ENCODE measurements at places on chromosomes 7 and 10.
A peak's percentile ranks its signal among the peaks of the same experiment; 100 is the strongest.

DNA sequence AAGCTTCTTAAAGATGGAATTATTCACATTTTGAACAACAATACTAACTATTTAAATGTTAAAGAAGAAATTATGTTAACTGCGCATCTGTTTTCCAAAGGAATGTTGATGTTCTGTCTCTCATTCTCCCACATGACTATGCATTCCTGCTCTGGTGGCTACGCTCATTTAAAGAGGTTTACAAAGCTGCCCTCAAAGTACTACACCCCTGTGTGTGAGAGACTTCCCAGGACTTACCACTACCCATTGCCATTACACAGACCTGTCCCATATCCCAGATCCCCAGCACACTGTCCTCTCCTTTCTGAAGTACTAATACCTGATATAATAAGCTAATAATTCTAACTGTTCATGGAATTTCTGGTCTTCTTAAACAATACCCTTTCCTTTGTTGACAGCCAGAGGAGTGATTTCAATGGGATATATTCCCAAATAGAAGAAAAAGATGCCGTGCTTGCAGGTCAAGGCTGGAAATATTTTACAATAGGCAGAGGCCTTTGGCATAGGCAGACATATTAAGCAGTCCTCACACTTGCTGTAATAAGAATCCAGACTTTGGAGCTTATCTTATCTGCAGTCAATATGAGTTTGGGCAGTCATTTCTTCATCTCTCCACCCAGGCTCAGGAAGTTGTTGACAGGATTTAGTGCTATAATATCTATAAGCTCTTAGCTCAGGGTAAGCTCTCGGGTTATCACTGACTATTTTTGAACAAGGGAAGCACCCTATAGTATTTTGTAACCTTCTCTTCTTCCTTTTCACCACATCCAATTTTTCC, 12.2 kb downstream of the LIPF start:
- DNase-seq = peak; percentile 18

DNA sequence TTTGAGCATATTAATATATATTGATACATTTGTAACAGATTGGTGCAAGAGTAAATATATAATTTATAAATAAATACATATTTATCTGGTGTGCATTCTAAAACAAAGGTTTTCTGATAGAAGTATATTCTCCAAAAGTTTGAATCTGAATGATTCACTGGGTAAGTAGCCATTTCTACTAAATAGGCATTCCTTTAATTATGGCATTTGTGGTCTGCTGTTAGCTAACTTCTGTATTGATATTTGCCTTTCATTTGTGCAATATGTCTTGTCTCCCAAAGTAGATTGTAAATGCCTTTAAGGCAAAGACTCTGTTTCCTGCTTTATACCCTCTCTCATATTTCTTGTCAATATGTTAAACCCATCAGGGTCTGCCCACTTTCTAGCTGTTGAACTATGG, 11.1 kb upstream of the ARID5B start:
- no peak for DNase-seq

DNA sequence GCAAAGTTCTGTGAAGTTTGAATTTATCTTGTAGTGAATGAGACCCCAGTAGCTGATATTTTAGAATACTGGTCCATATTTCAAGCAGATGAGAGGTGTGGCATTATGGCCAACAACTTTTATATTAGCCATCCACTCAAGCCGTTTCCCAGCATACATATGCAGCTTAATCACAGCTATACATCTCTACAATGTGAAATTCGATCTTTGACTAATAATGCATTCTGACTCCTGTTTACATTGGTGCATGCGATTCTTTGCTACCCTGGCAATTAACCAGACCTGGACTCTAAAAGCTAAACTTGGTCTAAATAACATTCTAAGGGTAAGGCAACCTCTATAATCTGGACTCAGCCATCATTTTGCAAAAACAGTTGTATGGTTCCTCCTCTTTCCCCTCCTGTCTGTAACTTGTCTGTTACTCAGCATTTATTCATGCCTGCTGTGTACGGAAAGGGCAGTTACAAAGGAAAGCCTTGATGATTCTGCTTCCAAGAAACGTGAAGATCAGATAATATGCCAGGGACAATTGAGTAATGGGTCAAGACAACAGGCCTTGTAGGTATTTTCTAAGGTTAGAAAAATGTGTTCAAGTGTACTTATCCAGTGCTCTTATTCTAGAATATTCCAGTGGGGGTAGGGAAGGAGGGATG, 50.6 kb downstream of the PNLIPRP2 start:
- DNase-seq = no peak

DNA sequence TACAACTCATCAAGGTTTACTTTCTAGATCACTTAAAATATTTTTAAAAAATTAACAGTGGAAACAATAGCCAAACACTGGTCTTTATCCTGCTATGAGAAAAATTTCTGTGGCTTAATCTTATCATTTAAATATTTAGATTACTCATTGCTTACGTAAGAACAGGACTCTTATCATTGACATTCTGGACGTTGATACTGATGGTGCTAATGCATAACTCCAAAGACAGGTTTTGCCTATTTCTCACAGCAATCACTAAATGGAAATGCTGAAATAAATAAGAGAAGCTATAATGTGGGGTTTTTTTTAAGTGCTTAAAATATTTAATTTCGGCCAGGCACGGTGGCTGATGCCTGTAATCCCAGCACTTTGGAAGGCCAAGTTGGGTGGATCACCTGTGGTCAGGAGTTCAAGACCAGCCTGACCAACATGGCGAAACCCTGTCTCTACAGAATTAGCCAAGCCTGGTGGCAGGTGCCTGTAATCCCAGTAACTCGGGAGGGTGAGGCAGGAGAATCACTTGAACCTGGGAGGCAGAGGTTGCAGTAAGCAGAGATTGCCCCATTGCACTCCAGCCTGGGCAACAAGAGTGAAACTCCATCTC, 195.0 kb downstream of the HGF start:
- DNase-seq = no peak

- DNase-seq = no peak
These were observed 6.3 kb upstream of the CSGALNACT2 start for GRCh38 chr10:43131906-43132305.

DNA sequence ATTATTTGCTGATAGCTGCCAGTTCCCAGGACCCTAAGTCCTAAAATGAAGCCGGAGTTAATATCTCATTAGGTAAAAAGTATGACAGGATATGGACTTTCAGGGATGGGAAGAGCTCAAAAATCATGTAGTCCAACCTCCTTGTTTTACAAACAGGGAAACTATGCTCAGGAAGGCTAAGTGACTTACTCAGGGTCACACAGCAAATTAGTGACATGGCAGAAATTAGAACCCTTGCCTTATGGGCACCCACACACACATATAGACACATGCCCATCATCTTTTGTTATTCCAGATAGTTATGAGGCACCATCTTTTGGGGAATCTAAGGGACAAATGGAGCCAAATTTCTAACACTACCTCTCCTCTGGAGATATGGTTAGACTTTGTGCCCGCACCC, 91.2 kb upstream of the ARID5B start:
- DNase-seq = no peak

GRCh38 chr10:110842326-110842904, 29.3 kb upstream of the PDCD4 start:
- no peak for DNase-seq

DNA sequence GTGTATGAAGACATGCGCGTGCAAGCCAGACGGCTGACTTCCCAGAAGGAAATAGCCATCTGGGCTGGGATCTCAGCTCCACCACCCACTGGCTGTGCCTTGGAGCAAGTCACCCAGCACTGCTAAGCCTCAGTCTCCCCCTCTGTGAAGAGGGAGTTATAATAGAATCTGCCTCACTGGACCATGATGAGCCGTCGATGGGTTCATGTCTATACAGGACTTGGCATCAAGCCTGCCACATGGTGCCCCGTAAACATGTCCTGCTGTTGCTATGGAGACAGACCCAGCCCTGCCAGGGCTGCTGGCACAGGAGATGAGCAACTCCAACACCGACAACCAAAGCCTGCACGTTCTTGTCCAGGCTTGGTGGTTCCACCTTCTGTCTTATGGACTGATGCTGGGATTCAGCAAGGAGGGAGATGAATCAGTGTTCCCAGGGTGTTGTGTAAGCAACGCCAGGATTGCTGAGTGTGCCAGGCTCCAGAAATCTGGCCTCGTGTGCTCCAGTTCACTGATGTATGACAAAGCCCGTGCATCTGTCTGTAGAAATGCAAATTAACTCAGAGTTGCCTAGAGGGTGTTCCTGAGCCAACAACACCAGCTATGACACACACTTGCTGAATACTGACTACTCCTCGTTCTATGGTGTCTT, 5.6 kb downstream of the GPR15LG start:
- DNase-seq = peak; percentile 68

DNA sequence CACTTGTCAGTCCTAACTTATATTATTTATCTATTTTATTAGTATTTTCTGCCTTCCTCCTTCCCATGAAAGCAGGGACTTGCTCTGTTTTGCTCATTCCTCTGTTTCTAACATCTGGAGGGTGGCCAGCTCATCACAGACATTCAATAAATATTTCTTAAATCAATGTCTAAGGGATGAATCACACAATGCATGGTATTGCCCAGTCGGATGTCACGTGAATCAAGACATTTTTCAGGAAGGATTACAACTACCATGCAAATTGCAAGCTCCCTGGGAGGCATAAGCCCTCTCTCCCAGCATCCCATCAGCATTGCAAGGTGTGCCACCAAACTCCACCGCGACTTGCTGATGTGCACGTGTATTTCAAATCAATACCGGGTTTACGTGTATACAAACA, 146.6 kb upstream of the RNF32 start:
- no peak for DNase-seq

GRCh38 chr7:100456562-100456961, 7.5 kb downstream of the SPACDR start:
- peak; percentile 15 for DNase-seq

DNA sequence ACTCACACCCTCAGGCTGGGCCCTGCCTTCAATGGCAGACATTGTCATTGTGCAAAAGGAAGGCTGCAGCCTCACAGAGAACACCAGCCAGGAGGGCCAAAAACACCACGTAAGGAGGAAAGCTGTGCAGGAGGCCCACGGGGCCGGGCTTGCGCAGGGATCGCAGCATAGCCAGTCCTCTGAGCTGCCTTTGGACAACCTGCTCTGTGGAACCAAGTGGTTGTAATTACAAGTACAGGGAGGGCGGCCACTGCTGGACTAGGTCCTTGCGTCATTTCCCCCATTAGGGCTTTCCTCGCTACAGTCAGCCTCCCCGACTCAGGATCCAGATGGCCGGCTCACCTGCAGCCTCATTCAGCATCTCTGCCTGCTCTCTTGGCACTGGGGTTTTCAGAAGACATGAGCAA, 66.9 kb downstream of the FAM53B start:
- no peak for DNase-seq

DNA sequence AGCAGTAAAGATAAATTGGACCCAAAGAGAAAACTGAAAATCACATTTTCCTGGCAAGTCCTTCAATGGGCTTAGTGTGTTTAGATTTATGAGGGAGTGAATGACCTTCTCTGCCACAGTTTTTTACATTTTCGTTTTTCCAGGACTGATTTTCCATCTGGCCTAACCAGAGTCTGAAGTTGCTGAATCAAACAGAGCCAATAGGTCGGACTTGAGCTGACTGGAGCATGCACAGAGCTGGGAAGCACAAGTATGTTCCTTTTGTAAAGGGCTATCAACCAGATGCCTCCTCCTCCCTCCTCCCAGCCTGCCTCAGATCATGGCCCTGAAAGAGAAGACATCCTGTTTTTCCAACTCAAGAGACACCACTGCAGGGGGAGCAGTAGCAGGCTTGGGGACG, 126.0 kb upstream of the ANKRD1 start:
- no peak for DNase-seq

DNA sequence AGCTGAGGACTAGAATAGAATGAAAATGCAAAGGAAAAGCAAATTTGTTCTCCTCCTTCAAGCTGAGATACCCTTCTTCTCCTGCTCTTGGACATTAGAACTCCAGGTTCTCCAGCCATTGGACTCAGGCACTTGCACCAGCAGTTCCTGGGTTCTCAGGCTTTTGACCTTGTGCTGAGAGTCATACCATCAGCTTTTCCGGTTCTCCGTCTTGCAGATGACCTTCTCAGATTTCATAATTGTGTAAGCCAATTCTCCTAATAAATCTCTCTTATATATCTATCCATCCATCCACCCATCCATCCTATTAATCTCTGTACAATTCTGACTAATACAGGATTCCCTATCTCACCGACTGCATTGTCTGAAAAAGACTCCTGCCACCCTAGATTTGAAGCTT, 108.3 kb downstream of the AHR start:
- no peak for DNase-seq

DNA sequence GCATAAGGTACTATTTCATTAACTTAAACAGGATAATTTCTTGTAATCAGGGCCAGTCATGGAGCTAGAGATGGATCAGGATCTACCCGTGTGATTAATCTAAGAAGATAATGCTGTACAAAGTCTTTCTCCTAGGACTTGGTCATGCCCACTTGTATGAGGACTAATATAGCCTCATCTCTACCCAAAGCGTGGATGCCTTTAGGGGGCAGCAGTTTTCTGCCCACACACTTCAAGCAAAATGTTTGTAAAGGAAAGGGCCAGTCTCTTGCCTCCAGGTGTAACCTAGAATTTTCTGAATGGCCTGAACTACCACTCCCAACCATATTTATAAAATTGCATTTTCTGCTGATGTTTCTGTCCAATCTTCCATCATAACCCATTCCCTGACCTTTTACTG, 764.0 kb upstream of the IGFBP3 start:
- DNase-seq = no peak

- peak; percentile 94 for DNase-seq
These were observed 83.9 kb upstream of the ITGB1 start for GRCh38 chr10:33041783-33042437.

DNA sequence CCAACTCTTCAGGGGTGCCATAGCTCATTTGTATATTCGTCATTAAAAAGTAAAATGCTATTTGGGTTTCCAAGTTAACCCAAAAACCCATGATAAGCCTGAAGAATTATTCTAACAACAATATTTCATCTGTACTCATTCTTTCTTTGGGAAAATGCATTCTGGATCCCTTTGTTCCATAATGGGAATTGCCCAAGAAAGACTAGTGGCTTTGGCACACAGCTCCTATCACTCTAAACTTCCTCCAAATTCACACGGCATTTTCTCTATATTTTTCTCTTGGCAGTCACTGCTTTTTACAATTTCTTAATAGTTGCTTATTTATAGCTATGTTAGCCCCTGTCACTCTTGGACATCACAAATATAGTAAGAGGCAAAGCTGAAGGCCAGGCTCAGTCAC, 29.1 kb downstream of the CHCHD3 start:
- no peak for DNase-seq

DNA sequence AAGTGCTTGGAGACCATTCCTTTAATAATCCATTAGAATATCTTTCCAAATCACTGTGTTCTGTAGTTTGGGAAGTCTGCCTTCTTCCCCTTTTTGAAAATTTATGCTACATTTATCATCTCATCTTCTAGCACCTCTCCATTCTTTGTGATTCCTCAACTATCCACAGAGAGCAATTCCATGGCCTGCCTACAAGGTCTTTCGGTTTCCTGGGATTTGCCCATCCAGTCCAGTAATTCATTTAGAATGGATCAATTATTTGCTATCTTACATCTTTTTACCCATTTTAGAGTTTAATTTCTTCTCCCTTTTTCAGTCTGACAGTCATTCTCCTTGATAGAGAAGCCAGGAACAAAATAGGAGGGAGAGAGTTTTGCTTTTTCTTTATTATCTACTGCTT, 179.8 kb downstream of the ST7 start:
- no peak for DNase-seq
